Fibroblast of skin of right quadriceps (primary cell): ENCODE measurements at places on chromosomes 5 and 9.

- DNase-seq = no peak
Observed at GRCh38 chr9:96603305-96604003, 16.2 kb downstream of the CDC14B start.

DNA sequence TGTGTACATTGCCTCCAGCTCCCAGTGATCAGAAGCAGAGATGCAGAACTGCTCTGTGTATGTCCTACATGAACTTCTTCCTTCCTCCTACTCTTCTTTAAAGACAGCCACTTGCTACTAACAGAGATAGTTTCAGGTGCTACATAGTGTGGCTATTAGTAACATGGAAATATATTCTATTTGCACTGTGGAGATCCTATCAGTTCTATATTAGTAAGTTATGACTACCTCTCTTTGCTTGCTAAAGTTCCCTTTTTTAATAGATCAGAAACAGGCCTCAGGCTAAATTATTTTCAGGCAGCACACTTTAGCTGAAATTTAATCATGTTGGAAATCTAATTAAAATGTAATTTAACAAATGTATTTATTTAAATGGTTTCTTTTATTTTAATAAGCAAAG, 64.4 kb upstream of the TNFSF8 start:
- no peak for DNase-seq

- no peak for DNase-seq
Observed at GRCh38 chr9:124477648-124478285, 27.5 kb downstream of the ADGRD2 start.

GRCh38 chr5:23703940-23704855, 196.8 kb downstream of the PRDM9 start:
- DNase-seq = no peak

- no peak for DNase-seq
Observed at GRCh38 chr5:150203832-150204589, 14.1 kb downstream of the SLC6A7 start.

- peak; percentile 36 for DNase-seq
Observed at GRCh38 chr5:142143878-142144277, 35.3 kb downstream of the NDFIP1 start.

GRCh38 chr9:131246618-131247017, 29.7 kb downstream of the FAM78A start:
- no peak for DNase-seq

DNA sequence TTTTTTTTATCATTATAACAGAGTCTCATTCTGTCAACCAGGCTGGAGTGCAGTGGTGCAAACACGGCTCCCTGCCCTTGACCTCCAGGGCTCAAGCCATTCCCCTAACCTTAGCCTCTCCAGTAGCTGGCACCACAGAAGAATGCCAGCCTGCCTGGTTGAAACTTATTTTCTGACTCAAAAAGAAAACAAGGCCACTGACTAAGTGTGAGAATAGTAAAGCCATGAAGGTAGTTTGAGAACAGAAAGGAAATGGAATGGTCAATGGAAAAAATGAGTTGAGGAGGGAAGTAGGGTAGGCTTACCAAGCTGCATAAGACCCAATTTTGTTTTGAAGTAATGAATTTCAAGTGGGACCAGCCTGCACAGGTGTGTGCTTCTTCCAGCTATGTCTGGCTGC, 82.8 kb upstream of the RORB start:
- DNase-seq = no peak

DNA sequence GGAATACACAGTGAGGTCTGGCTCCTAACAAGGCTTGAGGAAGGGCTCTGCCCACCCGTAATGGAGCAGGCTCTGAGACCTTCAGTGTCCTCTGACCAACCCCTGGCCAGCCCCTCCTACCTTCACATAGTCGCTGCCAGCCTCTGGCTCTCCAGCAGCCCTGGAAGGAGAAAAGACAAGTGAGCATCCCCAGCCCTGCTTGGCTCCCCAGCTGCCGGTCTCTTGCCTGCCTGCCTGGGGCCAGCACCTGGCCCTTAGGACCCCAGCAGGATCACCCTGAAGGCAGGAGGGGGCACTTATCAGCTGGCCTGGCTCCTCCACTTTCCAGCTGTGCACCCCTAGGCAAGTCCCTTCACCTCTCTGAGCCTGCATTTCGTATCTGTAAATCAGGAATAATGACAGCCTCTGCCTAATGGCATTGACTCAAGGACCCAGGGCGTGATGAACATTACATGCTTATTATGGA, 16.9 kb downstream of the SH2D3C start:
- DNase-seq = no peak

- no peak for DNase-seq
Observed at GRCh38 chr5:181119105-181119504, 11.9 kb downstream of the OR2V1 start.

GRCh38 chr5:108867656-108868055, 120.0 kb downstream of the FER start:
- no peak for DNase-seq

DNA sequence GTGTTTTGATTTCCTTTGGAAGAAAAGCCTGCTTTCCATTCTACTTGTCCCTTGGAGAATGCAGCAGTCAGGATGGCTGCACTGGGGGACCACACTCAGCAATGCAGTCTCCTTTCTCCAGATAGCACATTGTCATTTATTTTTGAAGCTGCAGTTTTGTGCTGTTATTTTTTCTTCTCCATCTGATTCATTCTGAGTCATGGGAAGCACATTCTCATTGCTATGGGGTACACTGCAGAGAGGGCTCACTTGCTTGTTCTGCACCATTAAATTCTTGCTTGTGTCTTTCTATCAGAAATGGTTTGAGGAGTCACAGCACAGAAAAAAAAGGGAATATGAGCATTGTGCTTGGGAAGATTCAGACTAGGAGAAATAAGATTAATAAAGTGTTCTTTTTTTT, 39.7 kb upstream of the POC5 start:
- DNase-seq = no peak

- DNase-seq = peak; percentile 16
Observed at GRCh38 chr5:122322801-122323548, 10.9 kb downstream of the SNCAIP start.

DNA sequence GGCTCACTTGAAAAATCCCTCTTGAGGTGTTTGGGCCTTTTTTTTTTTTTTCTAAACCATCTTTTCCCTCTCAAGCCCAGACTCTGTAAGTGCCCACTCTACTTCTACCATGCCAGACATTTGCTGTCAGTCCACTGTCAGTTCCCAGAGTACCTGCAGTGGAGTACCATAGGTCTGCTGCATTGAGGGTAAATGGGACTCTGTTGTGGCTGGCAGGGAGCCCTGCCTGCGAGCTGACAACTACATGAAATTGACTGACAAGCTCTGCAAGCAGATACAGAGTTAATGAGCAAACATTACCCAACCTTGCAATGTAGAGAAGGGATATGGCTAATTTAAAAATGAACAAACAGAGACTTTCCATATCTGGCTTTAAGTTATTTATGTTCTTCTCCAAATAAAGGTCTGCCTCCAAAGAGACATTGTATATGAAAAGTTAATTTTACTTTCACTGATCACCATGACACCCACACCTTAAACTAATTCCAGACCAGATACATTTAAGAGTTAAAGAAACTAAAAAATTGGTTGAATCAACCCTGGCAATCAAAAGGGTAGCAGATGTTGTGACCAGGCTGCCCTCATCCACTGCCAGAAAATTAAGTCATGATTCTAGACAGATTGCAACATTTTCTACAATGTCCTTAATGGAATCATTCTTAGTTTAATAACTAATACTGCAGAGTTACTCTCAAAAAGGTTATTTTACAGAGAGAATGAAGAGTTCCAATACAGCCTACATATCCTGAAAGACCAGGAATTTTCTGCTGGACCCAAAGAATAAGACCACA, 100.4 kb upstream of the PAM start:
- DNase-seq = no peak

- peak; percentile 63 for DNase-seq
Observed at GRCh38 chr9:137276473-137277328, 825 bp upstream of the TOR4A start.

DNA sequence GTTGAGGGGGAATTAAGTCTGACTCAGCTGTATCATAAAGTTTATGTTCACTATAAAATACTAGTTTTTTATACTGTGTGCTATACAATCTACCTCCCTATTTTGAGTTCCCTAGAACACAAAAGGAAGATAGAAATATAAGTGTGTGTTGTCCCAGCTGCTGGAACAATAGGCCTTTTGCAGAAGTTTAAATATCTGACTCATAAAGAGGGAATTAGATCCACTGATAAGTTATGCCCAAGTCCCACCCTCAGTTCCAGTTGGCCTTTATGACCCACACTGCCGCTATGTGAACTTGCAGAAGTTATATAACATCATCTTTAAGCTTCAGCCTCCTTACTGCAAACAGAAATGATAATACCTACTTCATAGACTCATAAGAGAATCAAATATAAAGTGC, 88.5 kb upstream of the DAB2 start:
- peak; percentile 28 for DNase-seq

- DNase-seq = no peak
Observed at GRCh38 chr9:130672466-130672865, 8.1 kb downstream of the PRDM12 start.

DNA sequence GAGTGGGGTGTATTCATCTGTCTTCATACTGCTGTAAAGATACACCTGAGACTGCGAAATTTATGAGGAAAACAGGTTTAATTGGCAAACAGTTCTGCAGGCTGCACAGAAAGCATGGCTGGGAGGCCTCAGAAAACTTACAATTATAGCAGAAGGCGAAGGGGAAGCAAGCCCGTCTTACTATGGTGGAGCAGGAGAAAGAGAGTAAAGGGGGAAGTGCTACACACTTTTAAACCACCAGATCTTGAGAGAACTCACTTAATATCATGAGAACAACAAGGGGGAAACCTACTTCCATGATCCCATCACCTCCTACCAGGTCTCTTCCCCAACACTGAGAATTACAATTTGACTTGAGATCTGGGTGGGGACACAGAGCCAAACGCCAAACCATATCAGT, 12.5 kb upstream of the NREP start:
- no peak for DNase-seq

GRCh38 chr9:31084350-31084749, 1300.1 kb upstream of the ACO1 start:
- DNase-seq = no peak

DNA sequence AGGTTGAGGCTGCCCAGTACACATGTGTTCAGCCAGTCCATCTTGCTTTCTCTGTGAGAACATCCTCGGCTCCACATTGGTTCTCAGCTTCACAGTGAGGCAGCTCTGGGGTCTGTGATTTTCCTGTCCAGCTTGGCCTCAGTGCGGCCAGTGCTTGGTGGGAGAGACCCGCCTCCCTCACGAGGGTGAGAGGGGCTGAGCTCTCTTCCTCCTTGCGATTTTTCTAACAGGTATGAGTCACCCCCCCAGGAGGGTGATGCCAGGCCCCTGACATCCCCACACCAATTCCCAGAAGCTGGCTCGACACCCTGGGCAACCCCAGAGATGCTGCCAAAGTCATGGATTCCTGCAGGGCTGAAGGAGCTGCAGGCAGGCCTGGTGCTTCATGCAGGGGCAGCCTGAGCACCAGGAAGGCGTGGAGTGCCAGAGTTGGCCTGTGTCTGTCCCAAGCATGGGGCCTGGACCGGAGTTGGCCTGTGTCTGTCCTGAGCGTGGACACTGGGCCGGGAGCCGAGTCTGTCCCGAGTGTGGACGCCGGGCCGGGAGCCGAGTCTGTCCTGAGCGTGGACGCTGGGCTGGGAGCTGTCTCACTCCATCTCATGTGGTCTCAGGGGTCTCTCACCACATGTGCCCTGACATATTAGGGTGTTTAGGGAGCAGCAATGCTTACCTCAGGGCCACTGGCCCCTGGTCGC, 408.6 kb upstream of the IRX4 start:
- DNase-seq = no peak

DNA sequence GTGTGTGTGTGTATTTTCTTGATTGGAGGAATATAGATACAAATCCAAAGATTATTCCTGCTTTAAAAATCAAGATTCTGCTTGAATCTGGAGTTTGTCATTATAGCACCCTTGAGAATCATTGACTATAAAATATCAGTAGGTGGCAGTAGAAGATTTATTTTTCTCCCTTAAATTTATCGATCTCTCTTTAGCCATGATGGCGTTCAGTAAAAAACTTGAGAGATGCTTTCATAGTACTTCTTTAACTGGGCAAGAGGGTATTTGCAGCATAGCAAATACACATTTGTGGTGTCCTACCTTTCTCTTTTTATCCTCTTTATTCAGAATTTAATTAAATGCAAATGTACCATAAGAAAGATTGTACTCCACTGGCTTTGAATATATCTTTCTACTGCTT, 307.7 kb downstream of the ADGRV1 start:
- peak; percentile 31 for DNase-seq

- no peak for DNase-seq
Observed at GRCh38 chr9:34143116-34143515, 16.6 kb upstream of the DCAF12 start.

DNA sequence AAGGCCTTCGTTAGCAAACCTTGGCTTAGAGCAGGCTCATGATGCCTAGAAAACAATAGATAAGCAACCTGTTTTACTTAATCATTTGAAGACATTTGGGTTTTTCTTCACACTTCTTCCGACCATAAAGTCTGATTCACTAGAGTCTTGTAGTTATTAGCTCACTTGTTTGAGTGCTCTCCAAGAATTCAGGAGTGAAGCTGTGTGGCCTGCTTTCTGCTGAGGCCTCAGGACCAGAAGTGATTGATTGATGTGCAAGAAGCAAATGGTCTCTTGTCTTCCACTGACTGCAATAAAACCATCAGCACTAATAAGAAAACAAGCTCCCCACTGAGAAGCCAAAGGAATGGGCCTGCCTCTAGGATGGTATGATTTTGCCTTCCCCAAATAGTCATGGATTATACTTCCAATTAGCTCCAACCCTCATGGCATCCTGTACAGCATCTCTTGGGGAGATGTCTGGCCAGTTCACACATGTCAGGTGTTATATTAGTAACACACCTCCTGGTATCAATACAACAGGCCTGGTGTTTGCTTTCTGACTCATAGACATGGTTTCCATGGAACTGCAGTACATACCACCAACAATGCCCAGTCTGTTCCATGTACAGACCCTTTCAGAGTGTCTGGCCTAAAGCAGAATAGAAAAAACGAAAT, 317.6 kb downstream of the CWC27 start:
- DNase-seq = peak; percentile 35

DNA sequence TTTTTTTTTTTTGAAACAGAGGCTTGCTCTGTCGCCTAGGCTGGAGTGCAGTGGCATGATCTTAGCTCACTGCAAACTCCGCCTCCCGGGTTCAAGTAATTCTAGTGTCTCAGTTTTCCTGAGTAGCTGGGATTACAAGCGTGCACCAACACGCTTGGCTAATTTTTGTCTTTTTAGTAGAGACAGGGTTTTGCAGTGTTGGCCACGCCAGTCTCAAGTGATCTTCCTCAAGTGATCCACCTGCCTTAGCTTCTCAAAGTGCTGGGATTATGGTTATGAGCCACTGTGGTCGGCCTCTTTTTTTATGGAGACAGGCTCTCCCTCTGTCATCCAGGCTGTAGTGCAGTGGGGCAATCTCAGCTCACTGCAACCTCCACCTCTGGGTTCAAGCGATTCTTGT, 82.9 kb downstream of the RAB24 start:
- no peak for DNase-seq

GRCh38 chr9:121765021-121765950, 113.9 kb downstream of the DAB2IP start:
- DNase-seq = peak; percentile 73
